ENCODE measurements at places on chromosomes 7 and 10.

- H3K4me1 ChIP-seq: no peaks in the 10 kb centered on the region
- no peak overlapping the region for H3K4me3 ChIP-seq
- no peaks in the 10 kb centered on the region for H3K36me3 ChIP-seq
- no peak for DNase-seq
Measured at GRCh38 chr7:80934321-80934720, 15.5 kb upstream of the SEMA3C start.

DNA sequence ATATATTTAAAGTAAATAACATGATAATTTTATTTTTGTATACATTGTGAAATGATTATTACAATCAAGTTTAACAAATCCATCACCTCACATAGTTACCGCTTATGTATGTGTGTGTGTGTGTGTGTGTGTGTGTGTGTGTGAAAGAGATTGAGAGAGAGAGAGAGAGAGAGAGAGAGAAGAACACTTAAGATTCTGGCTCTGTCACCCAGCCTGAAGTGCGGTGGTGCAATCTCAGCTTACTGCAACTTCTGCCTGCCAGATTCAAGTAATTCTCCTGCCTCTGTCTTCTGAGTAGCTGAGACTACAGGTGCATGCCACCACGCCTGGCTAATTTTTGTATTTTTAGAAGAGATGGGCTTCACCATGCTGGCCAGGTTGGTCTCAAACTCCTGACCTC lies 17.8 kb downstream of the LYZL1 start:
- peaks cover 14% of the 10 kb centered on the region for H3K27me3 ChIP-seq
- H3K27ac ChIP-seq: no peak overlapping the region
- DNase-seq: no peak
- no peaks in the 10 kb centered on the region for H3K36me3 ChIP-seq
- H3K4me3 ChIP-seq: no peak overlapping the region

DNA sequence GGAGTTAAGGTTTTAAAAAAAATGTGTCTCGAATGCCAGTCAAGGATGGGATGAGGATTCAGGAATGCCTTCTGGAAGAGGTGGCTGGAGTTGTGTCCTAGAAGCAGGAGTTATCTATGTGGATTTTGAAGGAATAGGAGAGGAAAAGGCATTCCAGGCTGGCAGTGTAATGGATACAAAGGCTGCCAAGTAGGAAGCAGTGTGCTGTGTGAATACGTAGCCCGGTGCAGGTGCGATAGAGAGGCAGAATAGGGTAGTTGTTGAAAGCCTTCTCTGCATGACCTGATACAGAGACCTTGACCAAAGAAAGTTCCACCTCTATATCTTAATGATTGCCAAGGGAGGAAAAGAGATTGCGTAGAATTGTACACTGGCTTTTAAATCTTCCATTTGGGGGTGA lies 128.1 kb upstream of the ITGB1 start:
- no peak overlapping the region for H3K4me3 ChIP-seq
- peaks cover 7% of the 10 kb centered on the region for H3K4me1 ChIP-seq
- no peak overlapping the region for H3K27ac ChIP-seq
- no peak for DNase-seq

DNA sequence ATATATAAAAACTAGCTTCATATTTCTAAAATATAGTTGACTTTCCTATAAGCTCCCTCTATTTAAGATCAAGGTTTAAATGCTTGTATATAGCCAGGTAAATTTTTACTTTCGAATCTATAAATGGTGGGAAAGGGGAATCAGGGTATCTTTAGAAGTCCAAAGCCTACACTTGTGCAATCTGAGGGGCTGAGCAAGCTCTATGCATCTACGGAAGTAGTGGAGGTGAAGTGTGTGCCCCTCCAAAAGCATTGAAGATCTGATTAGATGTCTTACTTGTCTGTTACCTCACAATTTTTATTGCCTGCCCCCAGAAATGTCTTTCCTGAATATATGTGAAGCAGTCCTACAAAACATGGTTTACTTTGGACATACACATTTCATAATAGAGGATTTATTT lies 1.6 kb downstream of the AKAP9 start:
- H3K4me1 ChIP-seq: peaks cover 29% of the 10 kb centered on the region
- no peak for DNase-seq
- H3K27me3 ChIP-seq: no peaks in the 10 kb centered on the region
- H3K4me3 ChIP-seq: peak overlapping the region; percentile 86
- H3K27ac ChIP-seq: no peak overlapping the region

GRCh38 chr7:41886262-41886900 lies 183.5 kb upstream of the INHBA start:
- no peak overlapping the region for H3K27ac ChIP-seq
- peaks cover 42% of the 10 kb centered on the region for H3K4me1 ChIP-seq
- peaks cover 20% of the 10 kb centered on the region for H3K36me3 ChIP-seq
- no peaks in the 10 kb centered on the region for H3K27me3 ChIP-seq
- DNase-seq: no peak
- no peak overlapping the region for H3K4me3 ChIP-seq

- no peak overlapping the region for H3K4me3 ChIP-seq
- no peaks in the 10 kb centered on the region for H3K27me3 ChIP-seq
- DNase-seq: no peak
- H3K27ac ChIP-seq: no peak overlapping the region
- no peaks in the 10 kb centered on the region for H3K36me3 ChIP-seq
Measured at GRCh38 chr7:101676956-101677355, 47.9 kb upstream of the MYL10 start.

GRCh38 chr7:115941703-115942268 lies 88.8 kb downstream of the TFEC start:
- DNase-seq: no peak
- H3K4me1 ChIP-seq: no peaks in the 10 kb centered on the region
- no peak overlapping the region for H3K4me3 ChIP-seq
- H3K36me3 ChIP-seq: no peaks in the 10 kb centered on the region
- H3K27me3 ChIP-seq: no peaks in the 10 kb centered on the region

DNA sequence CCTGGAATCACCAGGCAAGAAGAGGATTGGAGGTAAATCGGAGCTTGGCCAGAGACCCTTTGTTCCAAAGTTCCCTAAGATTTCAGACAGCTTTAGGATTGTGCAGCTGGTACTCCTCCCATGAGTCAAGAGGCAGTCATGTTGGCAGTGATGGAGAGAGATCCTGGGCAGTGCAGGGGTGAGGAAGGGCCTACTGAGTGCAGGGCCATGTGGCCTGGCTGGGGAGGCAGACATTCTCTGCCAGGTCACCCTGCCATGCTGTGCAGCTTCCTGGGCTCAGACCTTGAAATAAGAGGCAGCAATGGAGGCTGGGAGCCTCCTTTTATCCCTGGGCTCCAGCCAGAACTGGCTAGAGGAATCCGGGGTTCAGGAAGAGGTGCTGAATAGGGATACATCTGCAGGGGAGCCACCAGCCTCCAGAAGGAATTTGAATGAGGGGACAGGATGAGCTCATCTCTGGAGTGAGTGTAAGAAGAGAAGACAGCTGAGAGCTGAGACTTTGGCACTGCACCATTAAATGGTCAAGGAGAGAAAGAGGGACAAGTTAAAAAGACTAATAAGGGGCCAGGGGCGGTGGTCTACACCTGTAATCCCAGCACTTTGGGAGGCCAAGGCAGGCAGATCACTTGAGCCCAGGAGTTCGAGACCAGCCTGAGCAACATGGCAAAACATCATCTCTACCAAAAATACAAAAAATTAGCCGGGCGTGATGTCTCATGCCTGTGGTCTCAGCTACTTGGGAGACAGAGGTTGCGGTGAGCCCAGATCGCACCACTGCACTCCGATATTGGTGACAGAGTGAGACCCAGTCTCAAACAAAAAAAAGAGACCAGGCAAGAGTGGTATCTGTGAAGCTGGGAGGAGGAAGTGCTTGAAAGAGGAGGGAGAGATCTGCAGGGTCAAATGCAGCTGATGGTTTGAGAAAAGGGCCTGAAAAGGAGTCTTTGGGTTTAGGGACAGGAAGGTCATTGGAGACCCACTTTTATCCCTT lies 12.0 kb downstream of the SFTPD start:
- H3K27me3 ChIP-seq: peaks cover 9% of the 10 kb centered on the region
- H3K27ac ChIP-seq: no peak overlapping the region
- H3K36me3 ChIP-seq: no peaks in the 10 kb centered on the region
- DNase-seq: no peak
- H3K4me3 ChIP-seq: no peak overlapping the region

DNA sequence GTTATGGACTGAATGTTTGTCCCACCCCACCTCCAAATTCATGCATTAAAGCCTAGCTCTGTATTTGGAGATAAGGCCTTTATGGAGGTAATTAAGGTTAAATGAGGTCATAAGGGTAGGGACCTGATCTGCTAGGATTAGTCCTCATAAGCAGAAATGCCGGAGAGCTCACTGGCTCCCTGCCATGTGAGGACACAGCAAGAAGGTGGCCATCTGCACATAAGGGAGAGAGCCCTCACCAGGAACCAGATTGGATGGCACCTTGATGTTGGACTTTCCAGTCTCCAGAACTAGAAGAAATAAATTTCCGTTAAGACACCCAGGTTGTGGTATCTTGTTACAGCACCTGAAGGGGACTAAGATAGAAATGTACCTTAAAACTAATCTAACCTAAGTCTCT lies 816.1 kb upstream of the C7orf33 start:
- no peaks in the 10 kb centered on the region for H3K36me3 ChIP-seq
- DNase-seq: no peak
- no peaks in the 10 kb centered on the region for H3K27me3 ChIP-seq
- no peak overlapping the region for H3K4me3 ChIP-seq
- no peaks in the 10 kb centered on the region for H3K4me1 ChIP-seq
- no peak overlapping the region for H3K27ac ChIP-seq

DNA sequence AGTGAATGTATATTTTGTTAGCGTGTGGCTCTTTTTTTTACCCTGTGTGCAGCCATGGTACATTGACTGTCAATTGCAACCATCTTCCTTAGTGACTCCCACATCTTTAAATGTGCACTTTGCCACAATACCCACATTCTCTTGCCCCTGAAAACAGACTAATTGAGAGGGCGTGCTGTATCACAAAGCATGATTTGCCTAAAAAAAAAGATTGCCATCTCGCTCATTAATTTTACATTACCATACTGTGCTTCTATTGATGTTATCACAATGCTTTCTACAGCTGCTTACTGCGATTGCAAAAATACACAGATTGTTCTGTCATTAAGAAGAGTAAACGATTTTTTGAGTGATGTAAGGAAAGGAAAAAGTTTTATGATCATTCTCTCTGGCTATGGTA lies 613.1 kb upstream of the NRP1 start:
- no peaks in the 10 kb centered on the region for H3K4me1 ChIP-seq
- H3K4me3 ChIP-seq: no peak overlapping the region
- H3K27me3 ChIP-seq: no peaks in the 10 kb centered on the region
- DNase-seq: no peak
- H3K27ac ChIP-seq: no peak overlapping the region
- H3K36me3 ChIP-seq: no peaks in the 10 kb centered on the region

DNA sequence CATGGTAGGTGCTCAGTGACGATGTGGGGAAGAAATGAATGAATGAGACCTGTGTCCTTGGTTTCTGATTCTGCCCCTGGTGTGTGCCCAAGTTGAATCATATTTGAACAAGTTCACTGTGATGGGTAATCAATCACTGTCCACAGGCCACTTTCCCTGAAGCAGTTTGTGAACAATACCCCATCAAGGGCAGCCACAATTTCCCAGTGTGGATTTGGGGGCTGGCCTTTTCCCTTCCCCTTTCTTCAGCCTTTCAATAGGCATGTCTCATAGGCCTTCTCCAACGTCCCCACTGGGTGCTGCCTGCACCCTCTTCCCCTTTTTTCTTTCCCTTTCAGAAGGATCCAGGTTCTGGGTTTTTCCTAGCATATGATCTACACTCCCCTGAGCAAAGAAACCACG lies 64.7 kb downstream of the CREB5 start:
- no peaks in the 10 kb centered on the region for H3K36me3 ChIP-seq
- no peak overlapping the region for H3K4me3 ChIP-seq

GRCh38 chr7:47085491-47086275 lies 496.2 kb downstream of the TNS3 start:
- H3K4me3 ChIP-seq: no peak overlapping the region
- H3K27ac ChIP-seq: no peak overlapping the region
- H3K27me3 ChIP-seq: no peaks in the 10 kb centered on the region

GRCh38 chr7:157301610-157302120 lies 35.1 kb upstream of the DNAJB6 start:
- peak overlapping the region; percentile 74 for H3K4me3 ChIP-seq
- H3K4me1 ChIP-seq: peaks cover 34% of the 10 kb centered on the region
- no peaks in the 10 kb centered on the region for H3K36me3 ChIP-seq
- H3K27me3 ChIP-seq: no peaks in the 10 kb centered on the region
- DNase-seq: no peak

DNA sequence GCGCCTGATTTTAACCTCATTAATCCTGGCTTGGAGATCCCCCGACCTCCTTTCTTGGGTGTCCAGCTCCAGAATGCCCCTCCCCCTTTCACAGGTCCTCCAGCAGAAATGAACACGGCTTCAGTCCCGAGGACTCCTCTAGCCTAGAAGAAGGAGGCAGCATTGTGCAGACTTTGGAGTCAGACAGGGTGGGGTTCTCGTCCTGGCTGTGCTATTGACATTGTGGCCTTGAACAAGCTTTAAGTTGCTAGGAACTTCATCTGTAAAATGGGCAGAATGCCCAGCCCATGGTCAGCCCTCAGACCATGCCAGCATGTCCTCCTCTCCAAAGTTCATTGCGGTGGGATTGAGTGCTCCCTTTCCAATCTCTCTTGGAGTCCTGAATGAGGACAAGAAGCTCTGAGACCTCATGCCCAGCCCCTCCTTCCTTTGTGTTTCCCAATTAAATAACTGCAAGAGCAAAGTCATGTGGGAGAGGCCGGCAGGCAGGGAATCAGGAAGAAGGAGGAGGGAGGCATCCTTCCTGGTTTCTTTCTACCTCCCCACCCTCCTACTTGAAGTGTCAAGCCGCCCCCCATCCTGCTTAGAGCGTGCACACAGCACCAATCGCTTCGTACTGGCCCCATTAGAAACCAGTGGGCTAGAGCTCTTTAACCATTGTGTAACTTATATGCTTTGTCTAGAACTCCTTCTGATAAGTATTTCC lies 86.4 kb downstream of the RBM20 start:
- no peak overlapping the region for H3K27ac ChIP-seq
- H3K4me1 ChIP-seq: peaks cover 11% of the 10 kb centered on the region
- no peaks in the 10 kb centered on the region for H3K36me3 ChIP-seq
- H3K27me3 ChIP-seq: peaks cover 30% of the 10 kb centered on the region

DNA sequence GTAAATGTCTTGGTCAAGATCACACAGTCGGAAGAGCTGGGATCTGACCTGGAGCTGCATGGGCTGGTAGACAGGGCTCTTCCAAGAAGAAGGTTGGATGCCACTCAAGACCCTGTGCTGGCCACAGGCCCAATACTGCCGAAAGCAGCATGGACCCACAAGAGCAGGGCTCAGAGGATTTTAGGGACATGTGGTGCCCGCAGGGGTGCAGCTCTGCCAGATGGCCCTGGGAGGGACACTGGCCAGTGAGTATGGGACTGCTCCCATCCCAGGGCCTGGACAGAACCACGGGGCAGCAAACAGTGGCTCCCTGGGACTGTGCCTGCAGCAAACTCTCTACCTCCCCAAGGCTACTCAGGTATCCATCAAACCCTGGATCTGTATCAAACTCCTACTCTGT lies 12.4 kb downstream of the MAT1A start:
- no peaks in the 10 kb centered on the region for H3K4me1 ChIP-seq
- H3K4me3 ChIP-seq: no peak overlapping the region
- H3K27me3 ChIP-seq: no peaks in the 10 kb centered on the region
- no peak overlapping the region for H3K27ac ChIP-seq
- no peak for DNase-seq
- no peaks in the 10 kb centered on the region for H3K36me3 ChIP-seq

GRCh38 chr7:80087771-80088170 lies 46.9 kb upstream of the GNAI1 start:
- H3K27ac ChIP-seq: no peak overlapping the region
- H3K27me3 ChIP-seq: peaks cover 2% of the 10 kb centered on the region
- H3K36me3 ChIP-seq: no peaks in the 10 kb centered on the region
- H3K4me1 ChIP-seq: no peaks in the 10 kb centered on the region
- no peak overlapping the region for H3K4me3 ChIP-seq
- no peak for DNase-seq

GRCh38 chr10:74813381-74814259 lies 12.8 kb upstream of the KAT6B start:
- no peak for DNase-seq
- peaks cover 2% of the 10 kb centered on the region for H3K4me1 ChIP-seq
- H3K27me3 ChIP-seq: no peaks in the 10 kb centered on the region

Measured in T-helper 2 cell treated with Interferon-gamma antibody and Interleukin-4, amounts not matched to agents 5 μg/mL and 100 μg/mL, for 36 hours (primary cell).